ENCODE measurements at places on chromosomes 4 and X.

- DNase-seq: no peak
Measured at GRCh38 chr4:116183241-116183640, 902.1 kb downstream of the TRAM1L1 start.

DNA sequence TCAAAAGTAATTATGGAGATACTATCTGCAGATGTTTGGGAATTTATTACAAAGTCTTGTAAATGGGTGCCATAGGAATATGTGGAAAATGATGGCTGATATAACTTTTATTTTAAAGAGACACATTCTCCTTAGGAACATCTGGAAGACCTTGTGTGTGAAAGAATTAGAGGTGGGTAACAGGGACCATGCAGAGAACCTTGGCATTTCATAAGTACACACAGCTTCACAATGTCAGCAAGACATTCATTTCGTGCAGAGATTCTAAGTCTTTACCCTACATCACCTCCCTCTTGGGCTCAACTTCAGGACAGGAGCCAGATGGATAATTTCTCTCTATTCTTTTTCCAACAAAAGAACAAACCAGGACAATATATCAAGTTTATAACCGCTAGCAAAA, 458.1 kb upstream of the INTU start:
- DNase-seq: no peak

- DNase-seq: no peak
Measured at GRCh38 chr4:176882206-176882605, 89.5 kb upstream of the VEGFC start.

DNA sequence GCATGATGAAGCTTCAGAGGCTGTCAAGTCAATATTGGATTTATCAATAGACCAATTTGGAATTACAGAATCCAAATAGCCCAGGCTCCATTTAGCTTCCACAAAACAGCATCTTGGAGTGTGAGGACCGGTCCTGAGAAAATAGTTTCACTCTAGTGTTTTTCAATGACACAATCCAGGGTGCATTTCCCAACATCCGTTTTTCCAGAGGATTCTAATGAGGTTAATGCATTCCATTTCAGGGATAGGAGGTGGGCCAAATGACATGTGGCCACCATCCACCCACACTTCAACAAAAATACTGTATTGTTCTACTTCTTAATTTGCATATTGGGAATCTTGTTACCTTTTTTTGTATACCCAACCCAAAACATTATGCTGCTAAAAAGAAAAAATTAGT, 229.8 kb upstream of the LDB2 start:
- DNase-seq: no peak

GRCh38 chrX:133586443-133586842, 171.2 kb upstream of the GPC4 start:
- no peak for DNase-seq
